GM04504 (cell line): ENCODE measurements at places on chromosomes 5 and 9.
A peak's percentile ranks its signal among the peaks of the same experiment; 100 is the strongest.

DNA sequence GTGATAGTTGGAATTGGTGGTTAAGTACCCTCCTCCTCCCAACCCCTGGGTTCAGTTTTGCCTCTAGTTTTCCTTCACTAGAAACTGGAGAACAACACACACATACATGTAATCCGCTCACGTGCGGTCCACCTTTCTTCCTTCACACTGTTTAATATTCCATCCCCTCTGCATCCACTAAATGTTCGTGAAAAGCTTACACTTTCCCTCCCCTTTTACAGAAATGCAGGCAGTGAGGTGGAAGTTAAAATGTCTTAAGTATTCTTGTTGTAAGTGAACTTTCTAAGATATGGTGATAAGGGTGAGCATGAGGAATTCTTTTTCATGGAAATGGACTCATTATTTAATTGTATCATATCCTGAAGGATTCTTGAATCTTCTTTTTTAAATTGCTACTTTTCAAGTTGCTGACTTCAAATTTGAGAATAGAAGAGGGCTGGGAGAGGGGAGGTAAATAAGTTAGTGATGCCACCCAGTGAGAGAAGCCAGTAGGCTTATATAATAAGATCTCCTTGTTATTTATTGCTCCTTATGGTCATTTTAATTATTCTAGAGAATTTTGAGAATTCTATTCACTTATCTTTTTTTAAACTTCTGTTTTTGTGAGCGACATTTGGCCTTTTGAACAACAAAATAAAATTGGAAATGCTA, 90.2 kb downstream of the TLE4 start:
- DNase-seq, result no peak

DNA sequence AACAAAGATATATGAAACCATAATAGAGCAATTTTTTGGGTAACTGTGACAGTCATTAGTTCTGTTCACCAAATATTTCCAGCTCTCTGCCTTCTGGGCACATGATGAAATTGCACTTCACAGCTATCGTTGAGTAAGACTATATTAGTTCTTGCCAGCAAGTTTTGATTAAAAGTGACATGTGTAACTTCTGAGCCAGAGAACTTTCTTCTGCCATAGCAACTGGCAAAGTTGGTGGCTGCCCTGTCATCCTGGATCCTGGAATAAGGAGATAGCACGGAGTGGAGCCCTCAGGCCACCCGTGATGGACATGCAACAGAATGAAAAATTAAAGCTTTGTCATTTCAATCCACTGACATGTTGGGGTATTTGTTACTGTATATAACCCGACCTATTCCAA, 194.4 kb upstream of the VCAN start:
- DNase-seq, result no peak

GRCh38 chr5:102863058-102863457, 108.0 kb downstream of the PAM start:
- no peak for DNase-seq

DNA sequence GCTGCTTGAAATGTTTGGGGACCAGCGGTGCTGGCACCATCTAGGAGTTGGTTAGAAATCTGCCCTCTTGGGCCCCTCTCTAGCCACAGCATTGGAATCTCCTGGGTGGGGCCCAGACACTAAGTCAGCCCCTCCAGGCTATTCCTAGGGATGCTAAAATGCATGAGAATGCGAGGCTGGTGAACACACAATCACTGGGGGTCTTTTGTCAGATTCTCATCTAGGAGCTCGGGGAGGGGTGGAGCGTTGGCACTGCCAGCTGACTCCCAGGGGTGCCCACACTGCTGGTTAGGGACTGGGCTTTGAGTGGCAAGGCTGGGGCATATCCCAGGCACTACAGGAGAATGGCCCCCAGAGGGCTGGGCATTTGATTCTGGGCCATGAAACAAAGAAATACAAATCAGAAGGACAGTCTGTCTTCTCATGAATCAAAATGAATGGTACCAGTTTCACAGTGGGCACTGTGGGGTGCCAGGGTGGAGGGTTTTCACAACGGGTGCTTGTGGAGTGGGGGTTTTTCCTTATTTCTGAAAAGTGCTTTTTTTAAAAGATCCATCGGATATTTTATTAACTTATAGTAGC, 127.8 kb upstream of the RAPGEF1 start:
- no peak for DNase-seq

DNA sequence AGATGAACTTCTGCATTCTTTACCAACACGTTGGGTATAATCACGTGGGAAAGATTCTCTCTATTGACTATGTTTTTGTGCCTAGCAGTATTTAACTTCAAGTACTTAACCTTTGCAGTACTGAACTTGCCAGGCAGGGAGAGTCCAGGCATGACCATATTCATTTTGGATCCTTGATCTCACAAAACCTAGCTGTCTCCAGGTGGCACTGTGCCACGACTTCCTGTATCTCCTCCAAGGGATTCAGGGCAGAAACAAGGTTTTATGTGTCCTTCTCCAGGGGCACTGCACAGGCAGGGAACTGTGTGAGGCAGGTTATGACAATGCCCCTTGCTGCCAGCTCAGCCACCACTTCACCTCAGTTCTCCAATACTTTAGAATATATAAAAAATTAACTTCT, 11.7 kb upstream of the IFNA5 start:
- no peak for DNase-seq

DNA sequence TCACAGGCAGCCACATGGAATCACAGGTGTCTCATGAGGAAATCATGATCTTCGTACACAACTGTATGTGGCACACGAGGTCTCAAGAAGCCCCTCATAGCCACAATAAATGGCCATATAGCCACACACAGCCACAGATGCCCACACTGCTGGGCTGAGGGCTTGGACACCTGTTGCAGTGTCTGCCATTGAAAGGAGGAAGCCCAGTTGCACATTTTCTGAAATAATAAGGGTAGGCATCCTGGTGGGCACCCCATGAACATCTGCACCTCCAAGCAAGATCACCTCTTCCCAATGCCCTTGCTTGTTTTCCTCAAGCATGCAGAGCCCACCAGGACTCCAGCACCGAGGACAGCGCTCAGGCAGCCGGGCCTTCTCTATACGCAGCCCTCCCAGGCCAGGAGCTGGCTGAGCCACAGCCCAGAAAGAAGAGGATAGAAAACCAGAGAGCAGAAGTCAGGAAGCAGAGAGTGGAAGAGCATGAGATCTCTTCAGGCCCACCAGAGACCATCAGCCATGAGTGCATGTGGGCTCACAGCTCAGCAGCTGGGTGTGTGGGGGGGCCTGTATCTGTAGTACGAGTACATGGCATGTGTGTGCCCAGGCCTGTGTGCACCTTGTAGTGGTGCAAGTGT, 1.0 kb upstream of the ACSL6 start:
- peak; percentile 23 for DNase-seq

- no peak for DNase-seq
Observed at GRCh38 chr5:56954262-56954661, 2.3 kb upstream of the MIER3 start.

DNA sequence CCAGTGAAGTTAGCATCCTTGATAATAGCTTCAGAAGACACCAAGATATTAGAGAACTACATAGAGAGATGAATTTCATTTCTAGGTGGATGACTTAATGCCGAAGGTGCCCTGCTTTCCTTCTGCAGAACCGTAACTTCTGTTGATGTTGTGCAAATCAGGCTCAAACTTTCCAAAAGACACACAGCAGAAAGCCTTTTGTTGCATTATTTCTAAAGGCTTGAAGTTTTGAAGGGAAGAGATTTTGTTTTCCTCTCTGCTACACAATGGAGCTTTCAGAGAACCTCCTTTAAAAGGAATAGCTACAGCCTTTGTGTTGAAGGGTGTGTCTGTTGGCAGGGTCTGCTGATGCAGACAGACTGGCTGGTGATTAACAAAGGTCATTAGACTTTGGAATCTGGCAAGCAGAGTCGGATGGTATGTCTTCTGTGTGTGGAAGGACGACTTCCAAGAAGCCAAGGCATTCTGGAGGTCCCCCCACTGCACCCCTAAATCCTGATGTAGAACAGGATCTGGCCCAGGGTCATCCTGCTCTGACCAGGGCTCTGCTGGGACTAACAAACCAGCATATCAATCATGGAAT, 57.8 kb downstream of the ZNF462 start:
- no peak for DNase-seq

GRCh38 chr5:169648725-169649310, 11.7 kb downstream of the DOCK2 start:
- DNase-seq, result no peak

DNA sequence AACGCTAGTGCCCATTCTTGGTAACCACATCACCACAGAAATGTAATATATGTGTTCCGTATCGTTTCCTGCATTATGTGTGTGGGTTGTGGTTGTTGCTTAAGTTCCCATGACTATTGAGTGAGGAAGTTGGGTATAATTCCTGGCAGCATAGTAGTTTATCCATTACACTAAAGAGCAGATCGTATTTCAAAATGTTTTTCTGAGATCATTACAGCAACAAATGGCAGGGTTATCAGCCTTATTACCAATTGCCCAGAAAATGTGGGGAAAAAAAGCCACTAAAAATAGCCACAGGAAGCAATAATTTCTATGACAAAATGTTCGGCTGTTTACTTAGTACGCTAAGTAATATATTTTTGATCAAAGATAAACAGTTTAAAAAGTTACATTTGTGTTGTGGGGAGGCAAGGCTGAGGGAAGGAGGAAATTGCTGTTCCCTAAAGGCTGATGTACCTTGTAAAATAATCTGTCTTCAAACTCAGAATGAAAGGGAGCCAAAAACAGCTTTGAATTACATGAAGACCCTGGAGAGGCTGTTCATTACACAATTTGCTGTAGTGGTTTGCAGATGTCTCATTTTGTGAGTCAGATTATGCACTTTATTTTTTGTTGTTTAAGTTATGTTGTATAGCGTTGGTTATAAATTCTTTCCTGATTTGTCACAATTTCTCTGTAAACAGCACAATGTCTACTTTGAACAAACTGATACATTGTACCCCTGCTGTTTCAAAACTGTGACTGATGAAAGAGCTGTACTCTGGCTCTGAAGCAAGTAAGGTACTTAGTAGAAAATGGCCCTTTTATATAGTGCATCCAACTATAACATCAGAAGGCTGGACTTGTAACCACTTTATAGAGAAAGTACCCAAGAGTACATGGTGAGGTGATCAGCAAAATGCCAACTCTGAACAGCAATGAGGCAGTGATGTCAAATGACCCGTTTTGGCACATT, 1028.5 kb downstream of the NR2F1-AS1 start:
- peak; percentile 93 for DNase-seq

DNA sequence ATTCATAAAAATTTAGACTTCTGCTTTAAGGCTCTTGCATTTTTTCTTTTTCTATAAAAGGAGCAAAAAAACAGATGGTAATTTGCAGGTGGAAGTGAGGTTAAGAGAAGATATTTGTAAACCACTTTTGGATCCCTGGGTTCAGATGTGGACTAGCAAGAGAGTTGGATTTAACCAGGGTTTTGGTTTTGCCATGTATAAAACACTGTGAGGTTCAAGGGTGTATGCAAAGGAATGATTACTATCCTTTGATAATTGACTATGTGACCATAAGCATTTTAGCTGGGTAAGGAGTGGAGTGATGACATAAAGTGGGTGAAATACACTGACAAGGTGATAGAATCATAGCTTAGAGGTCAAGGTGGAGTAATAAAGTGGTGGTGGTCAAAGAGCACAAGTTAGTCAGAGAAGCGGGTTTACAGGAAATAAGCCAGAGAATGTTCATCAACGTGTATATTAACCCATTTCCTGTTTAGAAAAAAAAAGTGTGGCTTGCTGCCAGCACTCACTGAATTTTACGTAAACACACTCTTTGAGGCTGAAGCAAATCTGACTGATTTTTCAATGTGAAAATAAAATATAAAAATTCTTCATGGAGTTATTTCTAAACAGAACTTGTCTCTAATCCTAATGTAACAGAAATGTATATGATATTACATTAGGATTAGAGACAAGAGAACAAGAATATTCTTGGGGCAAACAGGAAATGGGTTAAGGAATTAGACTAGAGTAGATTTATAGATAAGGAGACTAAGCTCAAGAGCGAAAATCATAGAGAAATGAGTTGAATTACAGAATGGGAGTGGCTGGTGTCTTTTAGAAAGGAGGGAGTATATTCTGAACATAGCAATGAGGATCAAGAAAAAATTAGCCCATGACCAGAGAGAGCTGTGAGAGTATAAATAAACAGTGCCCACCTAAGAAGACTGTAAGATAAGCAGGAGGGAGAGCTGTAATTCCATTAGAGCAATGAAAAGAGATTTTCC, 74.5 kb downstream of the CDKN2A start:
- DNase-seq, result peak; percentile 37

DNA sequence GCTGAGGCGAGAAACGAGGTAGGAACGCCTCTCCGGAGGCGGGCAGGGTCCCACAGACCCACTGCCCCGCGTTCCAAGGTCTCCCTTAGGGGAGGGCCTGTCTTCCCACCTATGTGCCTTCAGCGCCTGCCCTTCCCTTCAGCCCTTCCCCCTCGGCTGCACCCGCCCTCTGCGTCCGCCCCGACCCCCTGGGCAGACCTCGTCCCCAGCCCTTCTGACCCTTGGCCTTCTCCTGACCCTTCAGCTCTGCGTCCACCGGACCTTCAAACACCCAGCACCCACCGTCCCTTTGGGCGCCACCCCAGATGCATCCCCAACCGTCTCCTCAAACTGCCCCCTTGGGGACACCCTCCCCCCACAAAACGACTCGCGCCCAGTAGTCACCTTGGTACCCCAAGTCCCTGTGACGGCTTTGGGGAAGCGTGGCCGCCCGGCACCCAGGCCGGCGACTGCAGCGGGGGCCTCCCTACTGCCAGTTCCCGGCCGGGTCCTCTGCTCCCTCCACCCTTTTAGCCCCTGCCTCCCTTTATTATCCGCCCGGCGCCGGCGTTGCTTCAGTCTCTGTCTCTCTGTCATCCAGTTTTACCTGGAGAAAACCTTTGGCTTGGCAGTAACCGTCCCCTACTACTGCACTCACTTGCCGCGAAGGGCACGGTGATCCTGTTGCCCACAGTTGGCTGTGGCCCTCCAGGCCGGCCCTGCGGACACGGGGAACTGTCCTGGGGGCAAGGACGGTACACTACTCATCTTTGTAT, 421 bp downstream of the RUSC2 start:
- no peak for DNase-seq

GRCh38 chr9:34580358-34580757, 9.2 kb downstream of the CNTFR start:
- DNase-seq, result no peak

DNA sequence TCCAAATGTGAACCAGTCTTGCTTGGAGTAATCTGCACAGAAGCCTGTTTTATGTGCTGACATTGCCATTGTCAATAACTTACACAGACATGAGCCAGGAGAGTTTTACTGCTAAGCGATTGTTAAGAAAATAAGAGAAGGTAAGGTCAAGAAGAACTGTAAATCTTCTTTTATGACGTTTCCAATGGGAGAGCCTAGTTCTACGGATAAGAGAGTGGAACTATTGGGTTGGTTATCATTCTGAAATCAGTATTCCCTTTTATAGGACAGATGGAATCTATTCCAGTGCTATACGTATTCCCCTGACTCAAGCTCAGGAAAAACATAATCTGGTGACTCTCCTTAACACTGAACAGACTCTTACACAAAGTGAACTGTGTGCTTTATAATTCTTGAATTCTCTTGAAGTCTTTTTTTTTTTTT, 137.9 kb upstream of the OTULINL start:
- DNase-seq, result no peak

GRCh38 chr5:84162695-84163094, 222.0 kb downstream of the EDIL3 start:
- no peak for DNase-seq

- no peak for DNase-seq
Observed at GRCh38 chr5:14521748-14522147, 59.8 kb upstream of the OTULINL start.
